Fibroblast of skin of left biceps (primary cell): ENCODE measurements at places on chromosomes 3 and 15.

- no peak for DNase-seq
Measured at GRCh38 chr15:40550341-40551037, 14.4 kb downstream of the CCDC32 start.

DNA sequence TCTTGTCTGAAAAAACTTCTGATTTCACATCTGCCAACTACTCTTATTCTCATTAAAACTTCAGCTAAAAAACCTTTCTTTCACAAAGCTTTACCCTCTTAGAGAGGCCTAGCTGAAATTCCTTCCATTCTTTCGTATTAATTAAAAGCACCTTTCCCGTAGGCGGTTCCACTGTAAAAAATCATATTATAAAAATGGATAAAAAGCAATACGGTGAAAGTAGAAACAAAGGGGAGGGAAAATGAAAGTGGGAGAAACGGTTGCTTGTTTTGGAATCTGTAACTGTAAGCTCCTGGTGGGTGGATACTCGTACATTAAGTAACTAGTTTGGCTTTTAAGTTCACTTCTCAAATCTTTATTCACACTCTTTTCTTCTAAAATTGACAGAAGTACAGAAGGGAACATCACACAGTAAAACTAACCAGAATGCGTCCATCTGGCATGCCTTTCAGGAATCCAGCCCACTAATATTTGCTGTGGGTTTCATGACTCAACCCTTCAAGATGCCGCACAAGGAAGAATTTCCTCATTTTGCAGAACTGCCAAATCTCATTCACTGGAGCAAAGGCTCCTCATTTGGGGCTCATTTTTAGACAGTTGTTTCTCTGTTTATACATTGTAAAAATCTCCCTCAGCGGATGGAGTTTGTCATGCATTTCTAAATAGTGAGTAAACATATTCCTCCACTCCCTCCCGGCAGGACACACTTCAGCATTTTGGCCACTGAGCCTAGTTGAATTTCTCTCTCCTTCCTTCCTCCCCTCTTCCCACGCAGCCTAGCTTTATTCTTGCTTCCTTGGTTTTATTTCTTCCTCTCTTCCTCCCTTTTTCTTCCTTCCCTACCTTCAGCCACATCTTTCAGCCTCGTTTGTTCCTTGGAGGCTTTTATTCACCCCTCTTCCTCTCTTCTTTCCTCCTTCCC is 419.5 kb upstream of the NAALADL2 start:
- peak; percentile 99 for DNase-seq

DNA sequence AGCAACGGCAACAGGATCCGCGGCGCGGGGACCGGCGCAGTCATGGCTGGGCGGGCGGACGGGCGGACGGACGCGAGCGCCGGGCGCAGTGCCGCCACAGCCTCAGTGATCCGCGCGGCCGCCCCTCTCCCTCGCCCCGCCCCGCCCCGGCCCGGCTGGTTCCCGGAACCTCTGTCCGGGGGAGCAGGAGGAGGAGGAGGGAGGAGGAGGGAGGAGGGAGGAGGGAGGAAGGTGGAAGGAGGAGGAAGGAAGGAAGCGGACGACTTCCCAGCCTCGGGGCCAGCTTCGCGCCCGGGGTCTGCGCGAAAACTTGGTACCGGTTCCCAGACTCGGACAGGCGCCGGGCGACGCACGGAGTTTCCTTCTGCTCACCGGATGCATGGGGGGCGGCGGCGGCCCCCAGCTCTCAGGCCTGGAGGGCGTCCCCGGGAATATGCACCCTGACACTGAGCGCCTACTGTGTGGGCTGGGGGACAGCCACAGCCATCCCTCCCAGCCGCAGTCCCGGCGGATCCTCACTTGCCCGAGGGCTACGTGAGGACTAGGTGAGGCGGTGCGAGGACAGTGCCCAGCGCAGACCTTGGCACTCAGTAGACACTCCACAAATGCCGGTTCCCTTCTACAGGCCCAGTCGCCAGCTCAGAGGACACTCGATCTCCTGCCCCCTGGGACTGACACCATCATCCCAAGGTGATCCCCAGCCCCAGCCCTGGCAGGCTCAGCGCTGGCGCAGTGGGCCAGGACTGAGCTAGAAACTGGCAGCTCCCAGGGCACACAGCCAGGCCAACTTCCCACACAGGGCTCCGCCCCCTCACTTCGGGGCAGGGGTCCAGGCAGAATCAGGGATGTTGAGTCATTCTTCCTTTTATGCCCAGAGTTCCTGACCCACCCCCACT is at the start of gene SHISA5:
SHISA5 (minus strand) TSS at position 124 of the 896 bp plus-strand sequence; CDS start at position 44, 80 bp downstream.
- peak; percentile 41 for DNase-seq

DNA sequence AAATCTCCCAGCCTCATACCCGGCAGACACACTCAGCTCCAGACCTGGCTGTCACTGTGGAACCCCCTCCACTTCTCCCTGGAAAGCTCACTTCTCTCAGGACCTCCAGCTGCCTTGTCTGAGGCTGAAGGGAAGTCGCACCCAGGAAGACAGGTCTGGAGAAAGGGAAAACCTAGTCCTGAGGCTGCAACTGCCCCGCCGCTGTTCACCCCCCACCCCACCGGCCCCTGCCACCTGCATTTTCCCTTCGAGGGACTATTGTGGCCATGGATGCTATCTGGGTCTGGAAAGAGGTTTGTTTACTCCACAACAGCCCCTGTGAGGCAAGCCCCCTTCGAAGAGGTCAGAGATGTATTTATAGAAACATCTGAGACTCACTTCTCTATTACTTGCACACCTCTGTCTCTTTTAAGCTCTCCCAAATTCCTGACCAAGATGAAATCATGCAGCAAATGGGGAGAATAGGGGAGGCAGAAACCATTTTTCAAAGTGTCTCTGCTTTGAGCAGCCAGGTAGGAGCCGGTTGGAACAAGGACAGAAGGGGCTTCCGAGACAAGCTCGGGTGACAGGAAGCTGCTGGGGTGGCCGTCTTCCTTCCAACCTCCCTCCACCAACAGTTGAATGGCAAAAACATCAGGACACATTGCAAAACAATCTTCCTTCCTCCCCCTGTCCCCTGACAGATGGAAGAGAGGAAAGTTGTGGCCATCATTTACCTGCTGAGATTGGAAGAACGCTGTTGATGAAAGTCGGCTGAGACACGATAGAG is 518 bp downstream of the COLQ start:
- DNase-seq: no peak

- DNase-seq: no peak
Measured at GRCh38 chr15:57563416-57563815, 28.3 kb upstream of the MYZAP start.

DNA sequence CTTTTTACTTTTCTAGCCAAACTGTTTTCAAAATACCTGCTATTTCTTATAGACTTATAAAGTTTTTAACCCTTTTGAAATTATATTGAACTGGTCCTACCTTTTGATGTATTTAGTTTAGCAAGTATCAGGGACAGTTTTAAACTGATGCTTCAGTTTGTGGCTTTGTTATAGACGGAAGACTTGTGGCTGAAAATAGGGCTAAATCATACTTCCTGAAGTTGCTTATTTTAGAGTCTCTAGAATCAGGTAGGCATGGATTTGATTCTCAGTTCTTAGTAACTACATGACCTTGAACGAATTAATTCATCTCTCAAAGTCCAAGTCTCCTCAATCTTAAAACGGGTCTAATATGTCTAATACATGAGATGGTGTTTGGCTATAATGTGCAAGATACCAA is 322.8 kb downstream of the RAP2B start:
- DNase-seq: no peak

DNA sequence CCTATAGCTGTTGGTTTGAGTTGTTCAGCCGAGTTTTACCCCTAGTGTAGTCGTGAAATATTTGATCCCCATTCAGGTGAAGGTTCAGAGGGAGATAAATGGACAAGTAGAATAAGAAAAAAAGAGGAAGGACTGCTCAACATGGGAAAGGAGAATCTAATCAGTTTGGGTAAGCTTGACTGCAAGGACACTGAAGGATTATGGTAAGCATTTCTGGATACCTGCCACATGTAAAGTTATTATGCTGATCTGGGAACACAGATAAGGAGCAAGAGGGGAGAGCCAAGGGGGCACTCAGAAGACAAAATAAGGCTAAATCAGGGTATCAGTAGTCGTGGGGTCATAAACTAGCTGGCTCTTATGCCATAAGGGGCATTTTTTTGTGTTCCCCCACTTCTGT is 49.9 kb downstream of the TFG start:
- no peak for DNase-seq
